CD4-positive, alpha-beta T cell treated with Interleukin-21 for 1 hour (primary cell): ENCODE measurements at places on chromosomes 7 and 10.

GRCh38 chr7:28349637-28350036 lies 62.7 kb upstream of the CREB5 start:
- no peak for DNase-seq

DNA sequence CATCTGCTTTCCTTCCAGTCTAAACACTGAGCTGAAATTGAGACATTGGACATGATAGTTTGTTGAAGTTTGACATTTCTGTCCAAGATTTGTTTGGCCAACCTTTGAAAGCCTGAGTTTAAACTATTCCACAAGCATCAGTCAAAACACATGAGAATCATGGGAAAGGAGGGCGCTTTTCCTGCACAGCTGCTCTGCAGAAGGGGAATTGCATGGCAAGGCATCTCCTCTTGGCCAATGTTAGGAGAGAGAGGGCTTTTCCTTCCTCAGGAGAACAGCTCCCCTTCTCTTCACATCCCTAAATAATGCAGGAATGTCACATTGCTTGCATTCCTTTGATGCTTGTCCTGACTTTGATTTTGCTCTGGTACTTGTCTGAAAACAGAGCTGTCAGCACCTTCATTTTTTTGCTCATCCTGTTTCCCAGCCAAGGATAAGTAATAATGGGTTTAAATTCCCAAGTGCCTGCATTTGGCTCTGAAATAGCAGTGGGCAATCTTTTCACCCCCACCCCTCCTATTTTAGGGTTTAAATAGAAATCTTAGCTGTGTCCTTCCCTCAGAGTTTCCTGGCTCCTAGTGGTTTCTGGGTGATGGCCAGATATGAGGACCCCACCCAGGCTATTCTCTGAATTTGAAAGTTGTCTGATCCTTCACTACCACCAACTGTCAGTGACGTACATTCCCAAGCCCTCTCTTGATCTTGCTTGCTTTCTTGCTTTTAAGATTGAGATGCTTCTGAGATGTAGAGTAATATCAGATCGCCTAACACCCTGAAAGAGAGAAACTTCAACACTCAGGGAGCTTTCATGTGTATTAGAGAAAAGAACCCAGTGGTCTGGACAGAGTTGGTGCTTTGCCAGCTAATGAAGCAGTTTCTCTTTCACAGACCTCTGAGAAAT lies 75.2 kb upstream of the NPVF start:
- no peak for DNase-seq

- DNase-seq: no peak
These were observed at the start of gene EPO for GRCh38 chr7:100720279-100720670. Gene EPO, plus strand, starts transcription at chr7:100720468. Its CDS starts 513 bp downstream, at chr7:100720981.

DNA sequence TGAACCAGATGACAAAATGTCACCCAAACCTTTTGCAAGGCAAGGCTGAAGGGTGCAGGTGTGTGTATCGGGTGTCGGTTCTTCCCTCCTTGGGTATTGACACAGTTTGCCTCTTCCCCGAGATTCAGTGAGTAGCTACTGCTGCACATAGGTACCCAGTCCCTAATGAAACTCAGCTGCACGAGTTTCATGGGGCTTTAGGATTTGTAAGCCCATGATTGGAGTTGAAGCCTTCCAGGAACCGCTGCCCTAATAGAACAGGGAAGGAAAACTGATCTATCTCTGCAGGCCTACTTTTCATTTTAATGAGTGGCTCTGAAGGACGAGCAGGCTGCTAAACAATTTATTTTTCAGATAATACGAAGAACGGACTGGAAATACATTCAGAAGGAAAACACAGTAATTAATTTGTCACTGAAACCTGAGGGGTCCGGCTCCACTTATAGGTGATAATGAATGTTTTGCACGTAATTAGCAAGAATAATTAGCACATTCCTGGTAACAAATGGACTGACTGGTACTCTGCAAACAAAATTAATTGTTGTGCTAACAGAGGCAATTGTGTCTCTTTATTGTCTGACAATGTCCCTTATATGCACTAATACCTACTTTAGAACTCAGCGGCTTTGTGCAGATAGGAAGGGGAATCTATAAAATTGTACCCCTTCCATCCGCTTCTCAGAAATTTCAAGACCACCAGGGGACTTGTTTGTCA lies 49.6 kb upstream of the FZD8 start:
- DNase-seq: no peak

DNA sequence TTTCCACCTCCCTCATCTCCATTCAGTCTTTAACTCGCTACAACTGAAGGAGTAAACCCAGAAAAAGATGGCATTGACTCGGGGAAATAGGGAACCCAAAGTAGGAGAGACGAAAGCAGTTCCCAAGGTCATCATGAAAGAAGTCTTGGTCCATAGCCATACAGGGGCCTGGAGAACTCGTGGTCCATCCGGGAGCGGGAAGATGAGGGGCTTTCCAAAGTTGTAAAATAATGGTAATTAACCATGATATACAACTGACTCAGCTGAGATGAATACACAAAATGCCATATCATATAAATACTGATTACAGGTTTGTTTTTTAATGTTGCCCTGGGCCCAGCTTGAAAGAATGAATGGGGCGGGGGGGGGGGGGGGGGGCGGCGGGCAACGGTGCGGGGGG lies 32.3 kb downstream of the RBM17 start:
- no peak for DNase-seq

DNA sequence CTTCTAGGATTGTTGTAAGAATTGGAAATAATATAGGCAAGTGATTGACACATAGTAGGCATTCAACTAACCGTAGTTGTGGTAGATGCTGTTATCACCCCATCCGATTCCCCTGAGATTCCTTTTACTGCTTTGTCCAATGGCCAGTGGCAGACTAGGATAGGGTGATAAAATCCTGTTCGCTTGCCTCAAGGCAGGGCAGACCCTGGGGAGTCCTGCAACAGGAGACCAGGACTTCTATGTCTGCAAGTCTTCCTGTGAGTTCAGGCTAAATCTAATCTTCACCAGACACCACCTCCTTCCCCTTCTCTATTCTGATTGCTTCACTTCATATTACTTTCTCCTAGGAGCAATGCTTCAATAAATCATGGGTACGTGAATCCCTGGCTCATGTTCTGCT lies 42.8 kb upstream of the CREB5 start:
- DNase-seq: no peak

DNA sequence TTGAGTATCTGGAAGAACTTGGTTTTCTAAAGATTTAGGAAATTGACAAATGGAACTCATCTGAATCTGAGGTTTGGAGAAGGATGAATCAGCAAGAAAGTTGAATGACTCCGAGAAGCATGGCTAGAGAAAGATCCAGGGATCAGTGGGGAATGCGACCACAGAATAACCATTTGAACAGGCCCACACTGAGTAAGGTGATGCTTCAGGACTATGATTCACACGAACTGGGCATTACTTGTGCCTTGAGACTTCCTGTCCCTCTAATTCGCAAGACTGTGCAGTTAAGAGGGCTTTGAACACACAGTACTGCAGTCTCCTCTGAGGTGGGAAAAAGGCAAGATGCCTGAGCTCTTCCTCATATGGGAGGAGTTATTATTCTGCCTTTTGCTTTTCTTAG lies 395.5 kb upstream of the POM121L12 start:
- DNase-seq: no peak

- no peak for DNase-seq
These were observed 230.7 kb downstream of the SNX13 start for GRCh38 chr7:17709599-17709998.

DNA sequence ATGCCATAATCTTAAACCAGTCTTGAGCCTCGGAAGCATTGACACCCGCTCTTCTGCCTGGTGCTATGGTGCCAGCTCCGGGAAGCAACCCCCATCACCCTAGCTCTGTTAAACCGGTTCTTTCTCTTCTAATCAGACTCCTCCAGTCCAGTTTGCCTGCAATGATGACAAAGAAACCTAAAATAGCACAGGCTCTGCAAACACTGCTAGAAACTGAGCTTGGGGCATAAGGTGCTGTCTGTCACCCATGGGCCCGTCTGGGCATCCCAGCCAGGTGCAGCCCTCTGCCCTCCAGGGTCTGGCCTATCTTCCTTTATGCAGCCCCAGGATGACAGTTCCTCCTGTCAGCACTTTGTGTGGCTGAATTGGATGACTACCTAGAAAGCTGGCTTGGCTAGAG lies 14.2 kb upstream of the CAMK2G start:
- DNase-seq: no peak

- peak; percentile 5 for DNase-seq
These were observed 30.0 kb upstream of the SAMD9L start for GRCh38 chr7:93178213-93178612.

DNA sequence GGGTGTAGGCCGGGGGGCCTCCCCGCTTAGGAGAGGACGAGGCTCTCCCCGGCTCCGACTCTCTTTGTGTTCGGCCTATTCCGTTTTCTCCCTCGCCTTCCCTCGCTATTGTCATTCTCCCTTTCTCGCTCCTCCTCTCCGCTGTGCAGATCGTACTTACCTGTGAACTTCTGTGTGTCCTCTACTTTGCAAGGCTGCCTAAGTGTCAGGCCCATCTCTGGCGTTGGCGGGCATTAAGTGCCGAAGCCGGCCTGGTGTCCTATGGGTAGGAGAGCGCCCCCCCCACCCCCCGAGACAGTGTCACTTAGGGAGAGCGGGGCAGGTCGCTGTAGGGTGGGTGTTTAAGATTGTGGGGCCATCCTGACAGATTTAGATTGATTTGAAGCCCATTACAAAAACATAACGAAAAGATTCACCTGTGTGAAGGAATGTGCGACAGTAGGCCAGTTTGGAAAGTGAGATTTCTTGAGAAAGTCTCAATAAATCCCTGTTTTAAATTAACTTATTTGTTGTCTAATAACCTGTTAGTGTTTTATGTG lies 579 bp downstream of the RBM33 start:
- peak; percentile 50 for DNase-seq

- no peak for DNase-seq
These were observed 46.6 kb upstream of the ARHGAP12 start for GRCh38 chr10:31975157-31975765.

DNA sequence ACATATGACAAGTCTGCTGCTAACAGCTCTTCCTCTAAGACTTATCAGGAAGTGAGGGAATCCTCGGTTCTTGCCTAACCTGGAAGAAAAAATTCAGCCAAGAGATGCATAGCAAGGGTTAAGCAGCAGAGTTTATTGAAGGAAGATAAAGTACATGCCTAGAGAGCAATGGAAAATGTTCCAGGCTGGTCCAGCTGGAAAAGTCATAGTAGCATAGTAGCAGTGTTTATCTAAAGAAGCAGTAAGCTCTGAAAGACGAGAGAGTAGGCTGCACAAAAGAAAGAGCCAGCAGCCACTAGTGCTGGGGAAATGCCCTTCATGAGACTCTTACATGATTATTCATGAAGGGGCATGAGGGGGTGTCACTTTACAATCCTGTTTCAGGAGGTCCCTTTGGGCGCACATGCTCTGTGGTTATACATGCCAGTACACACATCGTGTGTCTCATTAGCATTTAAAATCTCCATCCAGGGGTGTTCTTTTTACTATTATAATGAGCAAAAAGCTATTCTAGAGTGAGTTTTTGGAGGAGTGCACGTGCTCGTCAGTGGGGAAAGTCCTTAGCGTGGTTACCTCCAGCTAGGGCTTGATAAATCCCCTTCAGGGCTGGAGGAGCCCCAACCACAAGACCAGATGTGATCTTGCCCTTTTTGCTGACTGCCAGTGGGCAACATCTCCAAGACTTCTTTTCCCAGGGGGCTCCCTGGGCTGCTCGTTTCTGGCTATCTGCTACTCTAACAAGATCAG lies 716.1 kb downstream of the PARD3 start:
- no peak for DNase-seq
